ENCODE measurements at places on chromosomes 7 and 10. TPM values are rescaled to one million over a fixed set of nuclear protein-coding genes. Genes with fewer than 3 reads are reported as not detected.

- no peaks in the 10 kb centered on the region for H3K36me3 ChIP-seq
- peaks cover 12% of the 10 kb centered on the region for H3K4me1 ChIP-seq
- no peak overlapping the region for H3K4me3 ChIP-seq
- peaks cover 84% of the 10 kb centered on the region for H3K27me3 ChIP-seq
These were observed 8.0 kb upstream of the CELF2 start for GRCh38 chr10:11009471-11010308.

DNA sequence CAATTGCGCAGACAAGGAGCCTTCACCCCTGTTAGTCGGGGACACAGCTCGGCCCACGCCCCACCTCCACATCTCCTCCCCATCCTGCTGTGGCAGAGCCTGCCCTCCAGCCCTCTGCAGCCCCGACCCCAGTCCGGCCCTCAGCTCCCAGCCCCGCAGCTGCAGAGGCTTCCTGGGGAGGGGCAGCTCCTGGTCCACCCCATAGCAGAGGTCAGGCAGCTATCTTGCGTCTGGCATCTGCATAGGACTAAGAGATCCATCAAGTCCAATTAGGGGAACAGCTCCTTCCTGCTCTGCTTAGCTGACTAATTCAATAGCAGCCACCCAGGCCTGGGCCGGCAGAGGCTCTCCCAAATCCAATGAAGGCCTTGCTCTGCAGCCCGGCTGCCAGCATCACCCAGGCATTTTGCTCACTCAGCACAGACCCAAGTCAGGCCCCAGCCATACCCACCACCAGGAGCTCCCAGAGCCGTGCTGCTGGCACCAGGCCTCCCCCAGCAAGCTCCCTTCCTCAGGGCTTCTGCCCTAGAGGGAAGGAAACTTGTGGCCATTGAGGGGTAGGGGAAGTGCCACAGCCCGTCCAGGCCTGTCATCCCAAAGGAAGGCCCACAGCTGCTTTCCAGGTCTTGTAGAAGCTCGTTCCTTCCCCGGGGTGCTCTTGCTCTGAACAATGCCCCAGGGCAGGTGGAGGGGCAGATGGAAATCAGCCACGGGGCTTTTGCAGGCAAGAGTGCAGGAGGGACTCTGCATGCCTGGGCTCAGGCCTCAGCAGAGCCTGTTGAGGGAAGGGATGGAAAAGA is 106.2 kb upstream of the RET start:
- no peaks in the 10 kb centered on the region for H3K4me1 ChIP-seq
- DNase-seq, result peak; percentile 15
- H3K27ac ChIP-seq, result no peak overlapping the region
- H3K36me3 ChIP-seq, result no peaks in the 10 kb centered on the region
- no peak overlapping the region for H3K4me3 ChIP-seq

DNA sequence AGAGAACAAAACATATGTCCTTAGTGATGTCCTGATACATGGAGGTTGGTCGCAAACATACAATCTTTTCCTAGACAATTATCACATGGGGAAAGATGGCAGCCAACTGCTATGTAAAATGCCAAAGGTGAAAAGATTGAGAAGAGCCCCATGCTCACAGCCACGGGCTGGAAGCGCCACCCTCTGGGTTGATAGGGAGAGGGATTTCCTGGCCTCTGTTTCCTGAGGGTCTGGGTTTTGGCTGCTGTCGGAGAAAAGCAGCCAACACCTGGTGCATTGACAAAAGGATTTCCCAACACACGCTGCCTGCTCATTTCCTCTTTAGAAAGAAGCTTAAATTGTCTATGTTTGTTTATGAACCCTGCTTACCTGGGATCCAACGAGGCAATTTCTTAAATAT is 43.8 kb downstream of the ITIH5 start:
- no peaks in the 10 kb centered on the region for H3K4me1 ChIP-seq
- H3K27ac ChIP-seq, result no peak overlapping the region
- H3K4me3 ChIP-seq, result no peak overlapping the region
- peaks cover 4% of the 10 kb centered on the region for H3K27me3 ChIP-seq
- DNase-seq, result no peak
- no peaks in the 10 kb centered on the region for H3K36me3 ChIP-seq

- no peak for DNase-seq
- no peaks in the 10 kb centered on the region for H3K4me1 ChIP-seq
- no peak overlapping the region for H3K4me3 ChIP-seq
- H3K27ac ChIP-seq, result no peak overlapping the region
These were observed 11.6 kb upstream of the CYTH3 start for GRCh38 chr7:6284055-6284400.

DNA sequence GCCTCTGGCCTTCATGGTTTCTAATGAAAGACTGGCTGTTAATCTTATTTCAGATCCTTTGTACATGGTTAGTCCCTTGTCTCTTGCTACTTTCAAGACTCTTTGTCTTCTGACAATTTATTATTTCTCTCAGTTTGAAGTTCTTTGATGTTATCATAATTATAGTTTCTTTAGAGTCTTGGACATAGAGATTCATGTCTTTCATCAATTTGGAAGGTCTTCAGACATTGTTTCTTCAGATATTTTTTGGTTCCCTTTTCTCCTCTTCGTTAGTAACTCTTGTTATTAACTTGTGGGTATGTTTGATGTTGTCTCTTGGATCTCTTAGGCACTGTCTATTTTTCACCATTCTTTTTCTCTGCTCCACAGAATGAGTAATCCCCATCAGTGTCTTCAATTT is 8.7 kb downstream of the ZNF37A start:
- H3K36me3 ChIP-seq, result peaks cover 95% of the 10 kb centered on the region
- no peaks in the 10 kb centered on the region for H3K27me3 ChIP-seq
- H3K4me1 ChIP-seq, result peaks cover under 1% of the 10 kb centered on the region
- H3K27ac ChIP-seq, result no peak overlapping the region

DNA sequence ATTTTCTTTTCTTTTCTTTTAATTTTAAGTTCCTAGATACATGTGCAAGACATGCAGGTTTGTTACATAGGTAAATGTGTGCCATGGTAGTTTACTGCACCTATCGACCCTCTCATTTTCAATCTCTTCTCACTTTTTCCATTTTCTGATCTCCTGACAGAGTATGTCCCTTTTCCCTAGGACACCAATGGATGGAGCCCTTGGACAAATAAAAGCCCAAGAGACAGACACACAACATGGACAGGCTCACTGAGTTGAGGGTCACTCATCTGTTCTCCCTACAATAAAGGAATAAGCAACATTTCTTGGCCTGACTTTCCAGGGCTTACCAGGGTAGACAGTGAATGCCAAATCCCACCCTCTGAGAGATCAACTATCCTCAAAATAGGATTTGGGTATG is 15.2 kb upstream of the UBE2D1 start:
- H3K27me3 ChIP-seq, result no peaks in the 10 kb centered on the region
- H3K4me3 ChIP-seq, result no peak overlapping the region
- no peak for DNase-seq
- H3K4me1 ChIP-seq, result peaks cover 9% of the 10 kb centered on the region
- no peaks in the 10 kb centered on the region for H3K36me3 ChIP-seq

GRCh38 chr10:69489506-69490090 is 38.3 kb downstream of the TSPAN15 start:
- H3K4me3 ChIP-seq, result no peak overlapping the region
- no peaks in the 10 kb centered on the region for H3K27me3 ChIP-seq
- H3K4me1 ChIP-seq, result peaks cover 10% of the 10 kb centered on the region
- no peak for DNase-seq

GRCh38 chr10:115023715-115024114 is 69.5 kb upstream of the ATRNL1 start:
- H3K36me3 ChIP-seq, result no peaks in the 10 kb centered on the region
- DNase-seq, result no peak
- no peak overlapping the region for H3K4me3 ChIP-seq

DNA sequence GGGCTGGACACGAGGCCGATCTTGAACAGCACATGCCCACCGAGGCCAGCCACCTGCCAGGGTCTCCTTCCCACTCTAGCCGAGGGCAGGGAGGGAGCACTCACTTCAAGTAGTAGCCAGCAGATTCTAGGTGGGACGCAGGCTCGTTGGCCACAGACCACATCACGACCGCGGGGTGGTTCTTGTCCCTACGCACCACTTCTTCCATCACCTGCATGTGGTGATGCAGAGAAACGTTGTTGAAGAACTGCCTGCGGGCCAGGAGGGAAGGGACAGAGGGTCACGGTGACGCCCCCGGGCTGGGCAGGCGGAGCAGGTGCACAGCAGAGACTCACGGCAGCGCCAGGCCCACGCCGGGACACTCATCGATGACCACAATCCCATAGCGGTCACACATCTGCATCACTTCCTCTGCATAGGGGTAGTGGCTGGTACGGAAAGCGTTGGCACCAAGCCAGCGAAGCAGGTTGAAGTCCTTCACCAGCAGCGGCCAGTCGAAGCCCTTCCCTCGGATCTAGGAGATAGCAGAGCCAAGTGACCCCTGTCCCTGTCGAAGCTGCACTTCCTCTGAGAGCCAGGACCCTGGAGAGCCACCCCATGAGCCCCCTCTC is 7.7 kb downstream of the GUSB start:
- no peak overlapping the region for H3K27ac ChIP-seq
- H3K36me3 ChIP-seq, result peaks cover 51% of the 10 kb centered on the region
- no peak for DNase-seq
- H3K4me3 ChIP-seq, result no peak overlapping the region
- no peaks in the 10 kb centered on the region for H3K27me3 ChIP-seq
- H3K4me1 ChIP-seq, result peaks cover 5% of the 10 kb centered on the region

GRCh38 chr7:5755704-5756504 is 25.6 kb downstream of the RNF216 start:
- no peak overlapping the region for H3K27ac ChIP-seq
- H3K4me1 ChIP-seq, result no peaks in the 10 kb centered on the region
- H3K36me3 ChIP-seq, result peaks cover 40% of the 10 kb centered on the region
- no peak for DNase-seq
- H3K27me3 ChIP-seq, result no peaks in the 10 kb centered on the region

TRIM73 gene
- 8.5 TPM for total RNA-seq

NPY4R gene
- total RNA-seq, result not detected

CALHM3 gene
- 0.53 TPM for total RNA-seq

CDC14C gene
- total RNA-seq, result not detected

NUTM2D gene
- total RNA-seq, result 2.5 TPM

PCDH15 gene
- total RNA-seq, result not detected

OR2A12 gene
- not detected for total RNA-seq

IKZF1 gene
- 404 TPM for total RNA-seq

CACNA2D1 gene
- total RNA-seq, result not detected

NHLRC2 gene
- 29.5 TPM for total RNA-seq
